ENCODE measurements at places on chromosomes 4 and X. TPM values are rescaled to one million over a fixed set of nuclear protein-coding genes. Genes with fewer than 3 reads are reported as not detected.

- no peak for DNase-seq
Observed at GRCh38 chr4:5126857-5127256, 75.6 kb downstream of the STK32B start.

GRCh38 chrX:26789751-26790150, 573.8 kb downstream of the MAGEB5 start:
- DNase-seq, result no peak

GRCh38 chr4:161952382-161952781, 211.4 kb downstream of the FSTL5 start:
- DNase-seq, result no peak

- no peak for DNase-seq
Observed at GRCh38 chr4:40118861-40119260, 62.2 kb downstream of the N4BP2 start.

- no peak for DNase-seq
Observed at GRCh38 chr4:8410066-8410625, 30.4 kb downstream of the ACOX3 start.

DNA sequence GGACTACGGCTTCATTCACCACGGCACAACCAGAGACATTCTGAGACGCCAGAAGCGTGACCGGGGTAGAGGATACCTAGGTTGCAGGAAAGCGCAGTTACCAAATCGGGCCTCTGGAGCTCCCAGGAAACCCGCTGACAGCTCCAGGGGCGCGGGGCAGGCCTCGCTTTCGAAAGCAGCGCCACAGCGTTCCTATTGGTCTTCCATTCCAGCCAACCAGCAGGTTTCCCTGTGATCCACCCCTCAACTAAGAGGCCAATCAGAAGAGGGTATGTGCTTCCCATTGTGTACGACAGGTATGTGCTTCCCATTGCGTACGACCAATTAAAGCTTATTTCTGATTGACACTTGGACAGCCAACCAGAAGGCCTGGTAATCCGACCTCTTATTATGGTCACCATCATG, 14.9 kb downstream of the SNX12 start:
- DNase-seq, result no peak

GRCh38 chr4:111066887-111067286, 444.0 kb upstream of the PITX2 start:
- DNase-seq, result no peak

DNA sequence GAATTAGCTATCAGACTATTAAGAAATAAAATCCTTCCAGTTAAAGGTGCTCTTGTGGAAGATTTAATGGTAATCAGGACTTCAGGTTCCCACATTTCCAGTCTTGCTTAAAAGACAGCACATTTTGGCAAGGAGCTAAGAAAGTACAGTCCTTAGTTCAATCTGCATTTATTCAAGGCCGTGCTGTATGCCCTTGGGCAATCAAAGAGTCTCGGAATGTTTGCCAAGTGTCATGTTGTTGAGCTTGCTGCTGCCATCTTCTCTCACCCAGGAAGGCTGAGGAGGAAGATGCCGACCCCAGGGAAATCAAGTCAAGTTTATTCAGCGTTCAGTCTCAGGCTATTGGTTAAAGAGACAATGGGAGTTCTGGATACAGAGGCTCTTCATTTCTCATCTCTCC, 388.1 kb upstream of the IGFBP7 start:
- no peak for DNase-seq

Gene MSANTD1
- 1.7 TPM for polyA plus RNA-seq

All from left renal pelvis (tissue), 4 donors.